ENCODE measurements at places on chromosomes 13 and 19.

- no peak for DNase-seq
Measured at GRCh38 chr13:109243311-109243951, 543.0 kb downstream of the IRS2 start.

- no peak for DNase-seq
Measured at GRCh38 chr13:44292545-44292944, 81.1 kb upstream of the SERP2 start.

GRCh38 chr19:47231215-47232054 is 436 bp upstream of the BBC3 start:
- DNase-seq, result peak; percentile 91

- no peak for DNase-seq
Measured at GRCh38 chr13:80574113-80574850, 233.4 kb upstream of the SPRY2 start.

GRCh38 chr13:84130495-84131114 is 248.3 kb upstream of the SLITRK1 start:
- DNase-seq, result no peak

GRCh38 chr19:48600679-48601417 is 5.7 kb upstream of the SPACA4 start:
- DNase-seq, result no peak

DNA sequence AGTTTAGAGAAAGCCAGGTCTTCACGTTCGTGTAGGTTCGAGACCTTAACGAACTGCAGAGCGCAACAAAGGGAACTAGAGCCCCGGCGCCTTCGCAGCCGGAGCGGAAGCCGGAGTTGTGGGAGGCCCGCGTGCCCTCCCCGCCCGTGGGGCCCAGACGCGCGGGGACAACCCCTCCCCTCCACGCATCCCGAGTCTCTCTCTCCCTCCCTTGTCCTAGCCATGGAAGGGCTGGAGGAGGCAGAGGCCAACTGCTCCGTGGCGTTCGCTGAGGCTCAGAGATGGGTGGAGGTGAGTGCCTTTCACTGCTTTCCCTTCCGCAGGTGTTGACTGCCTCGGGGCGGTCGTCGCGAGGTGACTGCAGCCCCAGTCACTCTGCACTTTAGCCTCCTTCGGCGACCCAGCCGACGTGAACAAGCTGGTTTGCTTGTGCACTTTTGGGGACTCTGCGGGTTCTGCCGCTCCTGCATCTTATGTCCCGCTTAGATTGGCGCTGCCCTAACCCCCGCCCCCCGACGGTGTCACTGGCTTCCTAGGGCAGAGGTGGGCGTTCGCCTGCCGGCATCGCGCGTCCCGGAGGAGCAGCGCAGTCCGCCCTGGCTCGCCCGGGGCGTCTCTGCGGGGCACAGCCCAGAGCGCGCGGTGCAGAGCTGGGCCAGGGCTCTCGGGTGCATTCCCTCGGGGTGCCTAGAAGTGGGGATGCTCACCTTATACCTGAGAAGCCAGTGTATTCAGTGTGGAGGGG is 478 bp downstream of the LMO7 start:
- DNase-seq, result peak; percentile 8

Data from frontal cortex (tissue), 4 donors.